ENCODE measurements at places on chromosomes 6 and 20.

- no peak for DNase-seq
Observed at GRCh38 chr6:158157064-158157764, 10.8 kb downstream of the SERAC1 start.

GRCh38 chr20:48184229-48184628 lies 398.9 kb upstream of the SULF2 start:
- DNase-seq, result no peak

- no peak for DNase-seq
Observed at GRCh38 chr6:14964556-14965270, 281.2 kb upstream of the JARID2 start.

- DNase-seq, result no peak
Observed at GRCh38 chr20:49748525-49748838, 34.8 kb upstream of the B4GALT5 start.

- DNase-seq, result no peak
Observed at GRCh38 chr6:55642366-55642765, 63.4 kb upstream of the HMGCLL1 start.

GRCh38 chr20:45181639-45182038 lies 6.9 kb downstream of the PI3 start:
- no peak for DNase-seq

GRCh38 chr6:38637756-38638155 lies 2.0 kb downstream of the BTBD9 start:
- no peak for DNase-seq

DNA sequence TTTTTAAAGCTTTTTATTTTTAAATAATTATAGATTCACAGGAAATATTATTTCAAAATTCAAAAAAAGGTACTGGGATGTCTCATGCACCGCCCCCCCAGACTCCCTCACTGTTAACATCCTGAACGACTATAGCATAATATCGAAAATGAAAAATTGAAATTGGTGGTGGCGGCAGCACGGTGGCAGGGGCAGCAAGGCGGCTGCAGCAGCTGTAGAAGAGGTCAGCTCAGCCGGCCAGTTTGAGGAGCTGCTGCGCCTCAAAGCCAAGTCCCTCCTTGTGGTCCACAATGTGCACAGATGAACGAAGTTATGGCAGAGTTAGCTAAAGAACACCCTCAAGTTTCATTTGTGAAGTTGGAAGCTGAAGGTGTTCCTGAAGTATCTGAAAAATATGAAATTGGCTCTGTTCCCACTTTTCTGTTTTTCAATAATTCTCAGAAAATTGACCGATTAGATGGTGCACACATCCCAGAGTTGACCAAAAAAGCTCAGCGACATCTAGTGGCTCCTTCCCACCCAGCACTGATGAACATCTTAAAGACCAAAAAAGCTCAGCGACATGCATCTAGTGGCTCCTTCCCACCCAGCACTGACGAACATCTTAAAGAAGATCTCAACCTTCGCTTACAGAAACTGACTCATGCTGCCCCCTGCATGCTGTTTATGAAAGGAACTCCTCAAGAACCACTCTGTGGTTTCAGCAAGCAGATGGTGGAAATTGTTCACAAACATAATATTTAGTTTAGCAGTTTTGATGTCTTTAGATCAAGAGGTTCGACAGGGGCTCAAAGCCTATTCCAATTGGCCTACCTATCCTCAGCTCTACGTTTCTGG lies 100.8 kb downstream of the FAM217A start:
- DNase-seq, result peak; percentile 52

DNA sequence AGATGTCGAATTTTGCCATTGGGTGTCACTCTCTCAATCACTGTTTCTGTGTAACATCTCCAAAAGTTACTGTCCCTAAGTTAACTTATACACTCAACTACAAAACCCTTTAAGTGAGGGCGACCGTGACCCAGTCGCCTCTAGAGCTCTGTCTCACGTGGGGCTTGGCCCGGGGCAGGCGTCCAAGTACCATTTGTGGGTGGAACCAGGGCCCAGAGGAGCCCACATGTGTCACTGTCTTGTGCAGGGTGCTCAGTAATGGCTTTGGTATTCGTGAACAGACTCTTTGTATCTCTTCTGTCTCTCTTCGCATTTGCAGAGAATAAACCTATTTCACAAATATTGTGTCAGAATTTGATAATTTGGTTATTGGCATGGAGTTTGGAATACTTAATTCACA lies 109.9 kb upstream of the THBS2 start:
- no peak for DNase-seq

- DNase-seq, result no peak
Observed at GRCh38 chr6:81694207-81694606, 58.3 kb downstream of the TENT5A start.

DNA sequence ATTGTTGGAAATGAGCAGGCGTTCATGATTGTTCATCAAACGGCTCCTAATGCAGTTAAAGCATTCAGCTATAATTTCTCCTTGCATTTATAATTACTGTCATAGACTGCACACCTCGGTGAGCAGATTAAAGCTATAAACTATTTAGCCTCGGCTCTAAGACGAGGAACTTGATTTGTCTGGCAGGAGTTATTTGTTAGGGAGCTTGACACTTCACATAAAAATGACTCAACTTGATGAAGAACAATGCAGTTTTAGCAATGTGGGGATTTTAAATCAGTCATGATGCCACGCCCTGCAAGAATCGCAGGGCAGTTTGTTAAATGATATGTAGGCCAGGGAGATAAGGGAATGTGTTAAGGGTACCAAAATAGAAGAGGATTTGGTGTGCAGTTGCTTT lies 290.2 kb downstream of the TSHZ2 start:
- DNase-seq, result no peak

- DNase-seq, result no peak
Observed at GRCh38 chr6:152316024-152316423, 321.1 kb downstream of the SYNE1 start.

DNA sequence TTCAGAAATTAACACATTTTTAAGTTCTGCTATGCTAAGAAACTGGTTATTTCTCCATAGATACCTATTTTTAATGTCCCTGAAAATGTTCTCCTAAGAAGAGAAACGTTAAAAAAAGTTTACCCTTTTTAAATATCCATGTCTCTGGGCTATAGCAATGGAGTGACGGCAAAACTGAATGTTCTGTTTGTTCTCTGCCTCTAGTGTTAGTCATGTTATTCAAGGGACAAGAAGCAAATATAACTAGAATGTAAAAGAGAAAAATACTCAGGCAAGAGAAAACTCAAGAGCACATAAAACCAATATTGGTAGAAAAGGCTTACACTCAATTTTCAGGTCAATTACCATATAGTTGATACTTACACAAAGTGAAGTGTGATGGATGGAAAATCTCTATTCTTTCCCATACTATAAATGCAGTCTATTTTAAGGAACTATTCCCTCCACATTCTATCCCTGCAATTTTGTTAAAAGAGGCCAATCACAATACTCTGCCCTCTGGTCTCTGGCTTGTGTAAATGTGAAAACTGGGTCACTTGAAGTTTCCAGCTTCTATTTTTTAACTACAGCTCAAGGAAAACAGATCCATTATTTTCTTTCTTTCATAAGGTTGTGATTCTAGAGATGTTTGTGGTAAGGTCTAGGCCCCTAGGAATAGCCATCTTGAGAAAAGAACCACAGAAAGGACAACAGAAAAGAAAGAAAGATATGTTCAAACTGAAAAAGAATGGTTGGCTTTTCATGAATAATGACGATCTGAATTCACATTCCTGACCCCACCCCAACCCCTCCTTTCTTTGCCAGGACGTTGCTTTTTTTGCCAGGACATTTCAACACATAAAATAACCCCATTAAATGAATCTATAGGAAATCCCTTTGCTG lies 200.3 kb upstream of the FAM83B start:
- DNase-seq, result no peak

DNA sequence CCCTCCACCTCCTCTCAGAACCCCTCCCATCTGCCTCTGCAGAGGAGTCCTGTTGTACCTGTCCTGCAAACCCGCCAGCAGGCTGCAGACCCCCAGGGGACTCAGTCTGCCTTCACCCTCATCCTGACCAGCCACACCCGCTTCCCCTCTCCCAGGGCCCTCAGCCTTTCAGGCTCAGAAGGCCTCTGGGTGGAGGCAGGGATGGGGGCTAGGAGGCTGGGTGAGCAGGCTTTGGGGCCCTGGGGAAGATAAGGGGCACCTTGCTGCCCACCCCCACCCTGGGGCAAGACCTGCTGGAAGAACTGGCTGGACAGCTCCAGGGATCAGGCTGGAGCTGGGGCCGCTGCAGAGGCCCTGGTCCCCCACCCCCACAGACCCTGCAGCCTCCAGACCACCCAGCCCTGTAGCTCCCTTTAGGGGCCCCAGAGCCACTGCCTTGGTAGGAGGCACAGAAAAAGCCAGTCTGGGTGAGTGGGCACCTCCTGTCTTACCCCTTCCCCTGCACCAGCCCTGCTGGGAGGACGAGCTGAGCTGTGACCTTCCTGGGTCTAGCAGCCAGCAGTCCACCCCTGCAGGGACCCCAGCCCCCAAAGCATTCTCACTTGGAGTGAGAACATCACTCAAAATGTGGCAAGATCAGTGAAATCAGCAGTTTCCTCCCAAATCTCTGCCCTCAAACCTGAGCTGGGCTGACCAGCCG lies 5.2 kb downstream of the TEAD3 start:
- DNase-seq, result no peak

DNA sequence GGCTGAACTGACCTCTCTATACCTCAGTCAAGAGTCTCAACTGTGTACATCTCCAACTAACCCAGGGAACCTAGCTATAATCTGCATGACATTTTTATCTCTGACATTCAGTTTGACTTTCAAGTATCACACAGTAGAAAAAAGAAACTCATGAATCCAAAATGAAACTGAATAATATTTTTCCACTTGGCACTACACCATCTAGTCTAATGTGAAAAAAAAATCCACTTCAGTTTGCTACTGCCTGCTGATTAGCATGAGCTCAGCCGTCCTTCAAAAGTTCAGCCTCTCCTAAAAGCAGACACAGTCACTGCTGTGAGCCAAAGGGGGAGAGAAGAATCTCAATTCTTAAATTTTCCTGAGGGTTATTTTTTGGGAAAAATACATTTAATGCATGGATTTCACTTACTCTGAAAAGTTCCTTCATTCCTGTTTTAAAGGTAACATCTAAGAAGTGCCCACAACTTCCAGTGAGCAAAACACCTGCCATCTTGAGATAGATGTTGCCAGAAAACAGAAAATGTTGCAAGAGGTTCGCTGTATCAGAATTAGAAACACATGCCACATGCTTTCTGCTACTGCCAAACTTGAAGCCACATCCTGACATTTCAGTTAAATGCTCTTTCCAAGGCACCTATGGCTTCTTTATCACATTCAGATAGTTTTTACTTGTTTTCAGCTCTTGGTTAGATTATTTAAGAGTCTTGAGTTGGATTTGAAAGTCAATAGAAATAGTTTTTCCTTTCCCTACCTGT lies 95.4 kb downstream of the MKKS start:
- no peak for DNase-seq

DNA sequence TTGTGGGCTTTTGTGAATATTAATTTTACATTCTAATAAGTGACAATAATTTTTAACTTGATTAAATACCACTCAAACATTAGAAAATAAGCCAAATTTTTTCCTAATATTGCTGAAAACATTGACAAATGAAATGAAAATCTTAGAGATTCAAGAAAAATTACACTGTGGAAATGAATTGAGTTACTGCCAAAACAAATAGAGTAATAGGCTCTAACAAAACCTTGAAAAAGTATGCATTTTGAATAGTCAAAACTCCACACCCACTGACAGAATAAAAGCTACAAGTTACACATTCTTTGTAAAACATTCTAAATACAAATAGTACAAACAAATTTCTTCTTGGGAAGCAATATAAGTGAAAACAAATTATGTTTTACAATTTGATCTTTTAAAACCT lies 5.9 kb downstream of the TBX18 start:
- no peak for DNase-seq

- peak; percentile 40 for DNase-seq
Observed at GRCh38 chr6:7238900-7239589, 74.0 kb downstream of the SSR1 start.

DNA sequence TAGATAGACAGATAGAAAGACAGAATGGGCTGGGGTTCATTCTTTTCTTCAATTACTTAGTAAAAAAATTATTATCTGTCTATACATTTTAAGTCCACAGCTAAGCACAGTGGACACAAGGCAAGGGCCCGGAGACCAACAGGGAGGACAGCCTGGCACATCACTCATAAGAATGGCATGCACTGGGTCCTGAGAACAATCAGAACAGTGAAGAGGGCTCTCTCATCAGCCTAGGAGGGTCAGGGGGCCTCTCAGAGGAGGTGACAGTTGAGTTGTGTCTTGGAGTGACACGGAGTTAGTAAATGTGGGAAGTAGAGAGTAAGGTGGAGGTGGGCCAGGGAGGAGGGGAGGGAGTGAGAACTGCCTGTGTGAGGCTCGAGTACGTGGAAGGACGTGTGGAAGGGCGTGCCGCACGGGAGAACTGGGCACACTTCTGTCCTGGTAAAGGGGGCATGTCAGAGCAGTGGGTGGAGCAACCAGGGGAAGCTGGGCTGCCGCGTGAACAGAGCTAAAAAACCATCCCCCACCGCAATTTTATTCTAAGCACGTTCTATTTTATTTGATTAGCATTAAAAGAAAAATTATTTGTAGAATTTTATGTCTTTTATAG lies 45.1 kb upstream of the DSP start:
- no peak for DNase-seq

DNA sequence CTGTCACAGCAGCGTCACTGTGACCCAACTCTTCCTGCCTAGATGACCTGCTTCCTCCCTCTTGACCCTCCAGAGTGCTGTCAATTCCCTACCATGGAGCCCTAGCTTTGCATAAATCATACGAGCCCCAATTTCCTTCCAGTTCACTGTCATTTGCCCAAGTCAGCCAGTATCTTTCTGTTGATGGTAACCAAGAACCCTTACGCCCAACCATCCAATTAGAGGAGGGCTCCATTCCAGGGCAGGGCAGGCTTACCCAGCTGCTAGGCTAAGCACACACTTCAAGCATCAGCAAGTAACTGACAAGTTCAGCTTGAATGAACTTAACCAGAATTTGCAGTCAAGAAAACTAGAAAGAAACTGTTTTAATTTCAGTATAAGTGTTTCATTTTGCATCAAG lies 25.7 kb downstream of the WFDC3 start:
- no peak for DNase-seq

DNA sequence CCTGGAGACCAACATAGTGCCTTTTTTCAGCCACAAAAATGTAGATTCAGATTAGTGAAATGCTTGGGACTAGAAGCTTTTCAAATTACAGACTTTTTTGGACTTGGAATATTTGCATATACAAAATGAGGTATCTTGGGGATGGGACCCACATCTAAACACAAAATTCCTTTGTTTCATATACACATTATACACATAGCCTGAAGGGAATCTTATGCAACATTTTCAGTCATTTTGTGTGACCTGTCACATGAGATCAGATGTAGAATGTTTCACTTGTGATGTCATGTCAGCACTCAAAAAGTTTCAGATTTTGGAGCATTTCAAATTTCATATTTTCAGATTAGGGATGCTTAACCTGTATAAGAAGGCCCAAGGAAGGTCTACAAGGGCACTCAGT lies 44.5 kb upstream of the ALDH8A1 start:
- no peak for DNase-seq

- DNase-seq, result no peak
Observed at GRCh38 chr6:132687306-132687705, 26.5 kb downstream of the VNN1 start.

DNA sequence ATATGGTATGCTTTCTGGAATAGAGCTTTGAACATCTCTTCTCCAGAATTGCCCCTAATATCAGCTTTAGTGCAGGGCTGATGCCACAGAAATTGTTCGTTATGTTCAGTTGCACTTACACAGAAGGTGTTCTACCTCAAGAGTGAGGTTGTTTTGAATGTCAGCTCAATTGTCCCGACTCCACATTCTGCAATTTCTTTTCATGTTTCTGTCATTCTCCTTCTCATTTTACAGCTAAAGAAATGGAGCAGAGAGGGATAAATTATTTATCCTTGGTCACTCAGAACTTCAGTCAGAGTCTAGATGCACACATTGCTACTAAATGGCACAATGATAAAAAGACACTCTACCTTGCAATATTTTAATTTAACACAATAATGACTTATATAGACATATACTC lies 137.0 kb upstream of the CCN2 start:
- DNase-seq, result no peak

Data from CD8-positive, alpha-beta memory T cell (primary cell).